ENCODE measurements at places on chromosomes 6 and 20. TPM values are rescaled to one million over a fixed set of nuclear protein-coding genes. Genes with fewer than 3 reads are reported as not detected.
A peak's percentile ranks its signal among the peaks of the same experiment; 100 is the strongest.

Gene FOXC1
- polyA plus RNA-seq = 0.25 TPM

GRCh38 chr6:148035806-148036390 is 306.7 kb upstream of the SASH1 start:
- no peak overlapping the region for H3K27ac ChIP-seq
- H3K36me3 ChIP-seq = no peaks in the 10 kb centered on the region
- DNase-seq = no peak

Gene FKBP1C
- 0.53 TPM for polyA plus RNA-seq

Gene L3MBTL1
- polyA plus RNA-seq = 1.7 TPM

DNA sequence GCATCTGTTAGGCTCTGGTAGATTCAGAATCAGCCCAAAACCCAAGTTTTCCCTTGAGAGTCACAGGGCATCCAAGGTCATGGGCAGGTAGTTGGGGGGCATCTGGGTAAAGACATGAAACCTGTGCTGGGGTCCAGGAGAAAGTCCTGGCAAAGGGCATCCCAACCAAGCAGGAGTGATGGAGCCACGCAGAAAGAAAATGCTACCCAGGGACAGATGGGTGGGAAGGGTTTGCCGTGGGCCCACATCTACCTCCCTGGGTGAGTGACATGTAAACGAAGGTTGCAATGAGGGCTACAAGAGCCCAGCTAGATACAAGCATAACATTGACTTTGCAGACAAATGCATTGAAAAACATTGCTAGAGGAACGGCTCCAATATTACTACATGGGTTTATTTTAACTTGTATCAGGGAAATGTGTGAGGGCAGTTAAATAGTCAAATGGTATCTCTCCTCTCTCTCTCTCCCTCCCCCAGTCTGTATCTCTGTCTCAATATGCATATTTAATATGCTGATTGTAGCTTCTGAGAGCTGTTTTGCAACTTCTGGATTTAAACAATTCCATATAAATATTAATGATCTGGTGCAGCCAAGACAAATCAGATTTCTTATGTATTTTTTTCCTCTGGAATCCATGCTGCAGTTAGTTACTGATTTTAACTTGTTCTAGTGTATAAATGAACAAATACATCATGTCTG is 135.7 kb downstream of the SYNDIG1 start:
- no peaks in the 10 kb centered on the region for H3K36me3 ChIP-seq
- no peaks in the 10 kb centered on the region for H3K27me3 ChIP-seq
- H3K27ac ChIP-seq = no peak overlapping the region

DNA sequence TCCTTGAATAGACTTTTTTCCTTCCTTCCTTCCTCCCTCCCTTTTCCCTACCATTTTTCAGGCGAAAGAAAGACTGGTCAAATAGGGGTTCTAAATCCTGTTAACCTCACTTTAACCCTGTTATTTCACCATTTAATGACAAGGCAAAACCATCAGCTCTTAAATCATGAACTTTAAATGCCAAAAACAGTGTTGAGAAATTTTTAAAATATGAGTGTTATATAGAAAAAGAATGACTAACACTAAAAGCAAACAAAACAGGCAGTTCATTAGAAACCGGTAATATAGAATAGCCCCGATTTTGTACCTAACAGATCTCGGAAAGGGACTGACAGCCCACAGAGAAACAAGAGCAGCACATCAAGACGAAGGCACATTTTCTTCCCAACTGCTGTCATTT is 57.4 kb upstream of the CEP85L start:
- peaks cover 36% of the 10 kb centered on the region for H3K4me1 ChIP-seq
- peak overlapping the region; percentile 30 for H3K4me3 ChIP-seq
- no peaks in the 10 kb centered on the region for H3K36me3 ChIP-seq
- H3K27me3 ChIP-seq = no peaks in the 10 kb centered on the region
- no peak for DNase-seq
- peak overlapping the region; percentile 77 for H3K27ac ChIP-seq

GRCh38 chr6:46022106-46022948 is 6.7 kb upstream of the CLIC5 start:
- no peak overlapping the region for H3K4me3 ChIP-seq
- DNase-seq = no peak
- peaks cover 12% of the 10 kb centered on the region for H3K27me3 ChIP-seq
- H3K36me3 ChIP-seq = no peaks in the 10 kb centered on the region
- no peaks in the 10 kb centered on the region for H3K4me1 ChIP-seq

Gene NSFL1C
- polyA plus RNA-seq = 59.7 TPM

GRCh38 chr6:46491201-46491627 is at the start of gene RCAN2:
Gene RCAN2, minus strand, starts transcription at chr6:46491449.
- peaks cover 12% of the 10 kb centered on the region for H3K4me1 ChIP-seq
- peak within 1 kb of the TSS; percentile 56 for H3K4me3 ChIP-seq
- H3K27me3 ChIP-seq = peaks cover 3% of the 10 kb centered on the region
- H3K36me3 ChIP-seq = no peaks in the 10 kb centered on the region

DNA sequence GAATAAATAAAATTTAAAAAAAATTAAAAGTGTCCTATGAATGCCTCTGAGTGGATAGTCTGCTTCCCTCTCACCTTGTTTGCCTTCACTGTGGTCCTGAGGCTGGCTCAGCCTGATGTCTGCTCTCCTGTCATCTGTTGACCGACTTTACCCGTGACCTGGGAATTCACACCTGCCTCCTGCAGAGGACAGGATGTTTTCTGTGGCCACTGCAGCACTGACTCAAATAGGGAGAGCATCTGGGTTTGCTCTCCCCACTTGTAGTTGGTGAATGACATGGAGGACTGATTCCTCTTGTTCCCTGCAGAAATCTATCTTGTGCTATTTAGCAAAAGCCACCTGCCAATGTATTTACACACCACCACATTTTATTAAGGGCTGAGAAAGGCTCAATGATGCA is 52.4 kb upstream of the ERVFRD-1 start:
- no peak for DNase-seq
- H3K36me3 ChIP-seq = no peaks in the 10 kb centered on the region
- no peaks in the 10 kb centered on the region for H3K27me3 ChIP-seq
- no peak overlapping the region for H3K27ac ChIP-seq
- no peak overlapping the region for H3K4me3 ChIP-seq

Gene ZC3H12D
- 0.56 TPM for polyA plus RNA-seq

Gene GPLD1
- polyA plus RNA-seq = 0.18 TPM

- H3K27me3 ChIP-seq = no peaks in the 10 kb centered on the region
- no peaks in the 10 kb centered on the region for H3K4me1 ChIP-seq
- H3K27ac ChIP-seq = no peak within 1 kb of the TSS
- DNase-seq = peak; percentile 11
These were observed at the start of gene TMEM244 for GRCh38 chr6:129860908-129861665. Gene TMEM244, minus strand, starts transcription at chr6:129861315. Its CDS starts 127 bp downstream, at chr6:129861188.

DNA sequence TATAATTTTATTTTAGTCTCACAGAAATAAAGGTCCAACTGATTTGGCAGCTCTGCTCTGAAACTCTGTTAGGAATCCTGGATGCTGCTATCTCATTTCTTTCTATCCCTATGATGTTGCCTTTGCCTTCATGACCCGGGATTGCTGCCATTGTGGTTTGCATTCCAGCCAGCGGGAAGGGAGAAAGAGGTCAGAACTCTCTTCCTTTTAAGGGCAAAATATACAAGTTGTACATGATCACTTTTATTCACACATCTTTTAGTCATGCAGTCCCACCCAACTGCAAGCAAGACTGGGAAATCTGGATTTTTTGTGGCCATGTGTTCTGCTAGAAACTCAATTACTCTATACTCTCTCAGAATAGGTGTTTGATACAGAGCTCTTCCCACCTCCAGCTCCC is 263.1 kb upstream of the ZFP64 start:
- no peaks in the 10 kb centered on the region for H3K27me3 ChIP-seq
- no peak overlapping the region for H3K27ac ChIP-seq
- no peaks in the 10 kb centered on the region for H3K36me3 ChIP-seq
- H3K4me1 ChIP-seq = no peaks in the 10 kb centered on the region
- H3K4me3 ChIP-seq = no peak overlapping the region

- H3K27me3 ChIP-seq = no peaks in the 10 kb centered on the region
- H3K27ac ChIP-seq = no peak overlapping the region
- DNase-seq = no peak
- H3K4me3 ChIP-seq = no peak overlapping the region
These were observed 23.7 kb upstream of the TMEM14A start for GRCh38 chr6:52647199-52647598.

Gene PNPLA1
- 0.38 TPM for polyA plus RNA-seq

DNA sequence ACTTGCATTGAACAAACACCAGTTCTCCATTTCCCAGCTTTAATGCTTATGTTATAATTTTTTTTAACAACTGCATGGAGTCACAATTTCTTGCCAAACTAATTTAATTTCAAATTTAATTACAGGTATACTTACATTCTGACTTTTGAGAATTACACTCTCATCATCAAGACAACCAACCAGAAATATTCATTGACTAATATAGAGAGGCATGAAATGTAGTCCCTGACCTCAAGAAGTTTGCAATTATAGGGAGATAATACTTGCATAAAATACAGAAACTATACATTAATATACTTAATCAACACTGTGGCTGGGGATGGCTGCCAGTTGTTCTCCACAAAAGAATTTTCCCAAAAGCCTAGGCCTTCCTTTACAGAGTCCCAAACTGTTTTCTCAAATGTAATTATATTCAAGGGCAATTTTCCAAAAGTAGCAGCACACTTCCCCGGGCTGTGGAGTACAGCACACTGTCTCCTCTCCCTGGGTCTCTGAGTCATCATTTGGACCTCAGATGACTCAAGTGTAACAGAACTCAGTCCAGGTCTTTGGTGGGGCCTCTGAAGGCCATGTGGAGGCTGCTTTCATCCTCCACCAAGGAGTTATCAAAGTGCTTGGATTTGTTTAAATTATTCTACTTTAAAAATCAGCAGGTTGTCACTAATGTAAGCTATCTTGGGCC is 114.1 kb downstream of the KIF16B start:
- H3K4me1 ChIP-seq = peaks cover 7% of the 10 kb centered on the region
- no peaks in the 10 kb centered on the region for H3K36me3 ChIP-seq
- H3K27me3 ChIP-seq = no peaks in the 10 kb centered on the region
- no peak overlapping the region for H3K27ac ChIP-seq
- no peak overlapping the region for H3K4me3 ChIP-seq
- DNase-seq = peak; percentile 51

GRCh38 chr6:63774961-63775360 is 139.4 kb downstream of the PHF3 start:
- H3K4me3 ChIP-seq = no peak overlapping the region
- no peak overlapping the region for H3K27ac ChIP-seq
- no peak for DNase-seq
- H3K4me1 ChIP-seq = no peaks in the 10 kb centered on the region
- H3K27me3 ChIP-seq = no peaks in the 10 kb centered on the region
- no peaks in the 10 kb centered on the region for H3K36me3 ChIP-seq

Gene GABRR1
- polyA plus RNA-seq = 0.15 TPM
